ENCODE measurements at places on chromosomes 2 and 18.

DNA sequence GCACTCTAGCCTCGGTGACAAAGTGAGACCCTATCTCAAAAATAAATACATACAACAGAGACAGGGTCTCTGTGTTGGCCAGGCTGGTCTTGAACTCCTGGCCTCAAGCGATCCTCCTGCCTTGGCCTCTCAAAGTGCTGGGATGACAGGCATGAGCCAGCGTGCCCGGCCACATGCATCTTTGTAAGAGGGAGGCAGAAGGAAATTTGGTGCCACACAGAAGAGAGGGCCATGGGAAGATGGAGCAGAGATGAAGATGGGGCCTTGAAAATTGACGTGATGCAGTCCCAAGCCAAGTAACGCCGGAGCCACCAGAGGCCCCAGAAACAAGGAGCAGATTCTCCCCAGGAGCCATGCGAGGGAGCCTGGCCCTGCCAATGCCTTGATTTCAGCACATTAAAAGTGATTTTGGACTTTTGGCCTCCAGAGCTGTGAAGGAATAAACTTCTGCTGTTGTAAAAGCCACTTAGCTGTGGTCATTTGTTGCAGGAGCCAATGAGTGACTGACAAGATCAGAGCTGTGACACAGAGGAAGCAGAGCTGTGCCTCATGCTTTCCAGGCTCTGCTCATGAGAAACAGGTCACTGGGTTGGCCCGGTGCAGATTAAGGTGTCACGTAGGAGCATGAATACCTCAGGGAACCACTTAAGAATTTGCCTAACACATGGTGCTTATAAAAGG is 2.7 kb upstream of the SLC66A2 start:
- DNase-seq, result no peak

DNA sequence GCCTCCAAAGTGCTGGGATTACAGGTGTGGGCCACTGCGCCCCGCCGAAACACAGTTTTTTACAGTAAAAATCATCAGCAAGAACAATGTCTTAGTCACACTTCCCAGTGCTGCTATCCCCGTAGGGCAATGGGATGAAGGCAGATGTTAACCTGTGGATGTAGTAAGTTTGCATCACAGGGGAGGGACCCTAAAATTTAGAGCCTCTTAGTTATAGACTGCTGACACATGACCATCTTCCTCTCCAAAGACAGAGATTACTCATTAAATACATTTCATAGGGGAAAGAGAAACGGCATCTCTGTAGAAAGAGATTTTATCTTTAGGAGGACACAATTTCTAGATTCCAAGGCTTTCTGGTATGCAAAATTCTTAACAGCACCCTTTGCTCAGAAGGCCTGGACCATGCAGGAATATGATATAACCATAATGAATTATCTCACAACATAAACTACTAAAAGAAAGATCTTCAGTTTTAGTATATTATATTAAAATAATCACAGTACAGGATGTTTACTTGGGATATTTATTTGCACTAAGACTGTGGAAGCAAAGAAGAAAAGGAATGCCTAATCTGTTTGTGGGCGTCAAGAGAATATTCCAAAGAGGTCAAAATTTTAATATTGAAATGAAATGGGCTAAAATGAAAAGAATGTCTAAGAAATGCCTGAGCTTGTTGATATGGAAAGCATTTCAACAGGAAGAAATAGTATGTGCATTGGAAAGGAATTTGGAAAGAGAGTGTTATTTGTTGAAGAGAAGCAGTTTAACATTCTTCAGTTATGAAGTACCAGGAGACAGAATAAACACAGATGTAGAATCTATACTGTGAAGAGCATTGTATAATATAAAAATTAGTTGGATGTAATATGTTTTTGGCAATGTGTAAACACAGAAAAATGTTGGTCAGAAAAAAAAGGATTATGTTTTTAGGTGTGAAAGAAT is 1228.3 kb upstream of the CHAC2 start:
- DNase-seq, result no peak

GRCh38 chr2:52658598-52658997 is 1109.0 kb upstream of the CHAC2 start:
- no peak for DNase-seq

GRCh38 chr18:44996261-44996660 is 315.6 kb downstream of the SETBP1 start:
- no peak for DNase-seq

- no peak for DNase-seq
Measured at GRCh38 chr18:52715991-52716390, 376.0 kb downstream of the DCC start.

DNA sequence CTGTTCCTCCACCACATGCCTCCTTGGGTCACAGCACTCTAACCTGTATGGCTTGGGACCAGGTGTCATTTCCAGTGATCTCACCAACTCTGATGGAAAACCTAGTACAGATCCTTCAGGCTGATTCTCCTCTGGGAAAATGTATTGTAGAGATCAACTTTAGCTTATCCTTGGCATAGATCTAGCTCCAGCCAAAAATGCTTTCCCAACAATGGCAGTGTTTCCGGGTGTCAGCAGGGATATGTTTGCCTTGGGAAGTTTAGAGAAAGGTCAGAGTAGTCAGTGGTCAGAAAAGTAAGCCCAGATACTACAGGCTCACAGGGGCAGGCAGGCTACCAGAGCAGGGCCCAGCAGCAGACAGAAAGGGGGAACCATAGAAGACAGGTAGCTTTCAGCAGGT is 73.6 kb downstream of the CD8B2 start:
- DNase-seq, result no peak

DNA sequence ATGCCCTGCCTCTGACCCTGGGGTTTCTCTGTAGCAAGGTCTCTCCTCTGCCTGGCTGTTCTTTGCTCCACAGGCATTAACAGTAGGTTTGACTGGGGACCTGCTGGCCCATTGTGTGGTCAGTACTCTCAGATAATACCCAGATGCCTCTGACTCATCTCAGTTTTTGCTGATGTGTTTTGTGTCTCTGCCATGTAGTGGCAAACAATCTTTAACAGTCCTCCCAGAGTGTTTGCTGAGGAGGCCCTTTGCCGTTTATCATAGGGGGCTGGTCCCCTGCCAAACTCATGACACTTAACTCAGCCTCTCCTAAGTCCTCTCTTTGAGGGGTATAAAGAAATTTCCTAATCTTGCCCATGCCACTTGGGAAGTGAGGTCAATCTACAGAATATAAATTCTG is 793.7 kb upstream of the FANCL start:
- no peak for DNase-seq

DNA sequence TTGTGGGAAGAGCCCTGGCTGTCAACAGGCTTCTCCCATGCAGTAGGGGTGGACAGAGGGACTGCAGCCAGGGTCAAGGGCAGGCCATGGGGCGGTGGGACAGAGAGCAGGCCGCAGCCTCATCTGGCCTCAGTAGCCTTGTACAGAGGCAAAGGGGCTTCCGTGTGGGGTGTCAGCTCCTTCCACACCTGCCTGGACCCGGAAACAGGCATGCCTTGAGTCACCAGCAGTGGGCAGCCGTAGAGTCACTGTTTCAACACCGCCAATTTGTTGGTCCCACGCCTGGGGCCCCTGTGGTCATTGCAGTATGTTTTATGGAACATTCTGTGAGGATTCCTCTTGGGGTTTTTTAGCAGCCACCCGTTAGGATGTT is 173.0 kb downstream of the SMAD7 start:
- DNase-seq, result no peak

- no peak for DNase-seq
Measured at GRCh38 chr2:171482877-171483276, 39.4 kb upstream of the CYBRD1 start.

DNA sequence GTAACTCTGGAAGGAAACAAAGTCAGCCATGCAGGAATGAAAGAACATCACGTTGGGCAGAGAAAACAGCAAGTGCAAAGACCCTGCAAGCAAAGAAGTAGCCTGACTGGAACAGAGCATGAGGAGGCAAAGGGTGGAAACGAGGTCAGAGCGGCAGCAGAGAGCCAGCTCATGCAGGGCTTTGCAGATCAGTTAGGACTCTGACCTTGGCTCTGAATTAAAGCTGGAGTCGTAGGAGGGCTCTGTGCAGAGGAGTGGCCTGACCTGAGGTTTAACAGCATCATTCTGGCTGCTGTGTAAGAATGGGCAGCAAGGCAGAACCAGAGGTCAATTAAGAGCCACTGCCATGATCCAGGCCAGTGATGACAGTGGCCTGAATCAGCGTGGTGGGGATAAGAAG is 220.7 kb downstream of the PRKCE start:
- no peak for DNase-seq

All from T-helper 22 cell (primary cell).